ENCODE measurements at places on chromosomes 11 and 22.

DNA sequence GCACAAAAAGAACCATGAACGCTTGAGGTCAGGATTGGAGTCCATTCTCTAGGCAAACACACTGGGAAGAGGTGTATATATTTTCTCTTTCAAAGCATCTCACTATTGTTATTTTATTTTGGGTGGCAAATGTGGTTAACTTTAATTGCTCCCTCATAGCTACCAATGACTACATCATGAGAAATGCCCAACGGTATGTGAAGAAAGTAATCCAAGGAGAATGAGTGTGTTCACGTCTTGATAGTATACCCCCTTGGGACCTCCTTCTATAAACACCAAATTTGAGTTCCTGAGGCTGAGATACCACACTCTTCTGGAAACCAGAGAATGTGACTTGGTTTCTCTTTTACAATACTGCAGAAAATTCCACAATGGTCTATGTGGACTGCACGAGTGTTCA lies 15.8 kb downstream of the OR8D1 start:
- no peak for DNase-seq

DNA sequence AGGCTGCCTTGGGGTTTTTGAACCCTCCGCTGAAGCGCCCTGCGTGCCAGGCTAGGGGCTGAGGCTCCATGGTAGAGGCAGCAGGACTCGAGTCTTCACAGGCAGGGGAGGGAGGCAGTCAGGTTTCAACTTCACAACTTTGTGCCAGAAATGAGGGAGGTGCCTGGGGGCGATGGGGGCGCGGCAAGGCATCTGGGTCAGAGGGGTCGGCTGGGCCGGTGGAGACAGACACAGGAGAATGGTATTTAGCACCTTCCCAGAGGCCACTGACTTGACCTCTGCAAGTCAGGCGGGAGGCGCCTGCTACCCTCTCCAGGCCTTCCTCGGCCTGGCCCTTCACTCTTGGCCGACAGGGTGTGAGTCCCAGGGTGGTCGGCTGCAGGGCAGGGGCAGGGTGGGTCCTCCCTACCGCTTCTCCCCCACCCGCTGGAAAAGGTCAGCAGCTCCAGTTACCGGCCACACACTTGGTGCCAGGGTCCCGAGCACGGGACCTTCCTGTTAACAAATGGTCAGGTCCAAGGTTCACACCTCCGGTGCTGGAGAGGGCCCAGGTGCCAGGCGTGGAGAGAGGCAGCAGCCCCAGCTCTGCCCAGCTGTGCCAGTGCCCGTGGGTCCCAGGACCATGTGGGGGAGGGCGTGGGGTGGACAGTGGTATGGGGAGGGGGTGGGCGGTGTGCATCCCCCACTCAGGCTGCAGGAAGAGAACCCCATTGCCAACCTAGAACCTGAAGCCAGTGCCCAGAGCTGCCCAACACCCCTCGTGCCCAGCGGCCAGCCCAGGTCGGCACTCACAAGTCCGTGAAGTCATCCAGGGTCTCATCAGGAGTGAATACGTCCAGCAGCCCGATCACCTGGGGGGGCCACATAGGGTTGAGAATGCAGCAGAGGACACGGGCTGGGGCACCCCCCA lies 3.8 kb downstream of the MAPK12 start:
- no peak for DNase-seq

GRCh38 chr11:122814401-122814800 lies 23.9 kb upstream of the CRTAM start:
- no peak for DNase-seq

DNA sequence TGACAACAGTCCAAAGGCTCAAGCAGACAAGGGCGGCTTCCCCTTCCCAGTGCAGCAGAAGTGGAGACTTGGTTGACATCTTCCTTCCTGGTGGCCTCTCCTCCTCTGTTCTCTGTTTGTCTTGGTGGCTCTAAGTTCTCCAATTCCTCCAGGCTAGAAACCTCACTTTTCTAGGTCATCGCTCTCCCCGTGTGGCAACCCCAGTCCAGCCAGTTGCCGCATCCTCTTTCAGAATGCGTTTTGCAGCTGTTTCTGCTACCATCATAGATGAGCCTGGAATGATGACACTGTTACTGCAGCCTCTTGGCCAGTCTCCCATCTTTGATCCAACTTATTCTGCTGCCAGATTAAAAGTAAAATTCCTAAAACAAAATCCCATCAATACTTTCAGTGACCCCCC lies 201.5 kb downstream of the TRIM29 start:
- DNase-seq = no peak

GRCh38 chr22:37639771-37640590 lies 512 bp downstream of the SH3BP1 start:
- no peak for DNase-seq

- no peak for DNase-seq
Observed at GRCh38 chr22:23893121-23893944, 850 bp upstream of the MIF start.

GRCh38 chr11:130829920-130830511 lies 86.3 kb downstream of the SNX19 start:
- no peak for DNase-seq

DNA sequence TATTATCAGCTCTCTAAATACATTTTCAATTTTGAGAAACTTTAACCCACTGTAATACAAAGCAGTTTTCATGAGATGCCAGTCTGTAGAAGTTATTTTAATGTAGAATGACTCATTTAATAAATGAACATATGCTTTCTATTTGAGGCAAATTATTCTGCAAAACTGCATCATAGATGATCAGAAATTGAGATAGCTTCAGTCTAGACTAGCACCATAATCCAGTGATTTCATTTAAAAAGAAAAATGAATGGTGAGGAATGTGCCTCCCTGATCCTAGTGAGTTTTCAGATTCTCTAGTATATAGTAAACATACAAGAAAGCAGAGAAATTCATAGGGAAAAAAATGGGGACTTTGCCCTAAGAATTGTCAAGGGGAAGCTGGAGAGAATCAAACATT lies 66.1 kb downstream of the OR5AK2 start:
- no peak for DNase-seq

DNA sequence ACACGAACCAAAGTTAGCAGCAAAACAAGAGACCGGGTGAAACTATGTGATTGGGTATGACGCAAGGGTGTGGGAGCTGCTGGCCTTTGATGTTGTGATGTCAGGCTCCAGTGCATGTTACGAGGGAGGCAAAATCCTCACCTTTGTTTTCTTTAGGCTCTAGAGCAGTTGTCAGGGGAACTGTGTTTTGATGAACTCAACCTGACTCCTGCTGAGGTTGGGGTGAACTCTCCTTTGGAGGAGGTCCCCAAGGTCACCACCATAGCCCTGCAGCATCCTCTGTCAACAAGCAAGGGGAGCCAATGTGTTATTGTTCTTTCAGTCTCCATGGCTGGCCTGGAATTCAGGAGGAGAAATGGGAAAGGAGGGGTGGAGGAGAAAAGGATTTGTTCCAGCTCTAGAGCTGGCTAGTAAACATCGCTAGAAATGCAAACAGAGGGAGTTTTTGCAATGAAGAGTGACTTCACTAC lies 33.8 kb downstream of the RASSF10 start:
- DNase-seq = no peak

DNA sequence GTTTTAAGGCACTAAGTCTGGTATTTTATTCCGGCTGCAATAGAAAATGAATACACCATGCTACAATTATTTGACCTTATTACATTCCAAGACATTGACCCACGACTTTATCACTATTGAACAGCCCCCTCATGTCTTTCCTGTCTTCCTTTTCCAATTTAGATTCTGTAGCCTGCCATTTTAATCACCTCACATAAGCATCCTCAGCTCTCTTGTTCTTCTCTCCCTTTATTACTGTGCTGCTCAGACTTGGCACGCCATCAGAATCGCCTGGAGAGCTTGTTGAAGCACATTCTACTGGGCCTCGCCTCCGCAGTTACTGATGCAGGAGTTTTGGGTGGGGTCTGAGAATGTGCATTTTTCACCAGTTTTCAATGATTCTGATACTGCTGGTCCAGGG lies 38.7 kb upstream of the SWAP70 start:
- no peak for DNase-seq

- no peak for DNase-seq
Observed at GRCh38 chr22:37967637-37968451, 14.3 kb downstream of the POLR2F start.

- no peak for DNase-seq
Observed at GRCh38 chr11:118886681-118887111, 3.0 kb downstream of the CXCR5 start.

DNA sequence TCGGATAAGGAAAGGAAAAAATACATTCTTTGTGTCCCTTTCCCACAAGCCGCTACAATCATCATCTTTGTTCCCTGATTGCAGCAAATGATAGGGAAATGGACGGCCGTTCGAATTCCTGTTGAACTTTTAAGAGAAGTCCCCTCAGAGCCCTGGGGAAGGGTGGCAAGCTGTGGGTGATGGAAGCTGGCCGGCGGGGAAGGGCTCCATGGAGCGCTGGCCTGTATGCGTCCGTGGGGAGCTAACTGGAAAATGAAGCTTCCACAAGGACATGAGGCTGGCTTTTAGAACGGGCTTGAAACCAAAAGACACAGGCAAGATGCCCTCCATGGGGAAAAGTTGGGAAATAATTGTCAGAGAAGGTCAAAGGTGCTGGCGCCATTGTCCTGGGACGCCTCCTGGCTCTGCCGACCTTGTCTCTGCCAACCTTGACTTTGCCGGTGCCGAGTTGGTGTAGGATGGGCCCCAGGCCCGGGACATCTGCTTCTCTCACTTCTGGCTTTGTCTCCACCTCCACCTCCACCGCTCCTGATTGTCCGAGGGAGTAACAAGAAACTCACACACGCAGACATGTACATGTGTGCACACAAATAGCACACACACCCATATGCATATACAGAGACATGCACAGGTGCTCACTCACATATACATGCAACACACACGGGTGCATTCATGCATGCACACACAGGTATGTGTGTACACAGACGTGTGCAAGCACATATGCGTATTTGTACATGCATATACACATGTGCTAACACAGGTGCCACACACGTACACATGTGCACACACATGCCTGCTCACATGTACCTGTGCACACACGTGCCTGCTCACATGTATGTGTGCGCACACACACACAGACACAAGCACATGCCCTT lies 14.5 kb upstream of the PPARA start:
- no peak for DNase-seq

Data from effector CD4-positive, alpha-beta T cell (primary cell).